ENCODE measurements at places on chromosomes 3 and 15. TPM values are rescaled to one million over a fixed set of nuclear protein-coding genes. Genes with fewer than 3 reads are reported as not detected.

- DNase-seq = no peak
Observed at GRCh38 chr3:78580681-78581080, 1187.1 kb downstream of the ROBO1 start.

PIF1 gene
- not detected for polyA plus RNA-seq

CEP19 gene
- 5.4 TPM for polyA plus RNA-seq

DNA sequence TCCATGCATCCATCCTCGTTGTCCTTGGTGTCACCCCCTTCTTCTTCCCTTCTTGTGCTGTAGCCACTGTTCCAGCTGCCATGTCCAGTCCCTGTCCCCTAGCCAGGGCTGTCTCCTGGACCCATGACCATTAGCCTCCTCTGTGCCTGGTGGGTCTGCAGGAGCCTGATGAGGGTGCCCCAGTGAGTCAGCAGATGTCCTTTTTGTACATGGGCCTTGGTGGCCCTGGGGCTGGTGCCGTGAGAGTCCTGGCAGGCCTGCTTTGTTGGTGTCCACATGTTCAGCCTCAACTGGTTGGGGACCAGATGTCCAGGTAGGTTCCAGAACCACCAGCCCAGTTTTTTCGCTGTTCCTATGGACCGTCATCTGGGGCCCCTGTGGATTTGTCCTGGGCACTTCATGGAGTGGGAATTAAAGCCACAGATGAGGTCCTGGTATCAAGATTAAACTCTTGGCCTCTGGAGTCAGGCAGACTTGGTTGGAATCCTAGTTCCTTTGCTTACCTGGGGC is 66.1 kb downstream of the FBLN2 start:
- no peak for DNase-seq

DNA sequence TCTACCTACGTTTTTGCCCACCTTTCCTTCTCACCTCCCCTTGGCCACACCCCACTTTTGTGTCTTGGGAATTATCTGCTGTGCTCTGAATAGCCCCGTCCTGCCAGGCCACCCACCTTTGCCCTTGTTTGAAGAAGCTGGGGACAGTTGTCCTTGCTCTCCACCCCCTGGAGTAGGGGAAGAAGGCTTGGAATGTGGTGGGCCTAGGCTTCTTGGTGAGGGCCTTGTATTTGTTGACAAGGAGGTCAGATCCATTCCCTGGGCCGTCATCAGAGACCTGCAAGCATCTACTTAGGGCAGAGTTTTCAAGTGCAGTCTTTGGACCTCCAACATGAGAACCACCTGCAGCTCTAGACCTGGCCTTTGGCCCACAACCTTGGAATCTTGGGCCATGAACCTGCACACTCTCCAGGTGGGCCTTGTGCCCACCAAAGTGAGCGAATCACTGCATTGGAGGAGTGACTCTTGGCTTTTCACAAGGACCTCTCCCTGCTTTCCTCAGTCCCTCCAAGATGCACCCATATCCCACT is 160.6 kb downstream of the APBA2 start:
- no peak for DNase-seq

DNA sequence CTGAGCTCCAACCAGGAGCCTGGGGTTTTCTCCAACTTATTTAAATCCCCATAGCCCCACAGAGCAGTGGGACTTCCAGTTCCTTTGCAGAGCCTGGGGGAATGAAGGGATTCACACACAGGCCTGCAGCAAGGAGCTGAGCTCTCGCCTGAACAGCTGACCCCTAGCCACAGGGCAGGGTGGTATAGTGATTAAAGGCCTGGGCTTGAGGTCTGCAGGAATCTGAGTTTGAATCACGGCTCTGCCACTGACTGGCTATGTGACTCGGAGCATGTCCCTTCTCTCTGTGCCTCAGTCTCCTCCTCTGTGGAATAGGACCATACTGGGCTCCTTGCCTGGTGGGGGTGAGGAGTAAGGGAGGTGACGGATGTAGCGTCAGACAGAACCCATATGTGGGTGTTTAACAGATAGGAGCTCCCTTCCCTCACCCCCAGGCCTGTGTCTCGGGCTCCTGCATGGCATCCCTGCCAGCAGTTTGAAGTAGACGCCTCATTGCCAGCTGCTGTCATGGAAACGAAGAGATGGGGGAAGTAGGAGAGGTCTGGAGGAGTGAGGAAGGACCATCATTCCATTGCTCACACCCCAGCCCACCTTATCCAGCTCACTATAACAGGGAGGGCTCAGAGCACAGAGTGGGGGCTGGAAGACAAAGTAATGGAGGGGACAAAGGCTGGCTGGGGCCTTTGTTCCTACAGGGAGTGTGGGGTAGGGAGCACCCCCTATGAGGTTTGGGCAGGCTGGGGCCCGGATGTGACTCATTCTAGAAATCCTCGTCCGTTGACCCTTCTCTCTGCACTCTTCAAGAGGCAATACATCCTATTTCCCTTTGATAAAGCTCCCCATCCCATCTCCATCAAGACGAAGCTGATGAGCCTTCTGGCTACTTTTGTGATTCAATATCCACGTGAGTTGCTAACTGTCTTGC is 14.8 kb downstream of the HRH1 start:
- no peak for DNase-seq

DNA sequence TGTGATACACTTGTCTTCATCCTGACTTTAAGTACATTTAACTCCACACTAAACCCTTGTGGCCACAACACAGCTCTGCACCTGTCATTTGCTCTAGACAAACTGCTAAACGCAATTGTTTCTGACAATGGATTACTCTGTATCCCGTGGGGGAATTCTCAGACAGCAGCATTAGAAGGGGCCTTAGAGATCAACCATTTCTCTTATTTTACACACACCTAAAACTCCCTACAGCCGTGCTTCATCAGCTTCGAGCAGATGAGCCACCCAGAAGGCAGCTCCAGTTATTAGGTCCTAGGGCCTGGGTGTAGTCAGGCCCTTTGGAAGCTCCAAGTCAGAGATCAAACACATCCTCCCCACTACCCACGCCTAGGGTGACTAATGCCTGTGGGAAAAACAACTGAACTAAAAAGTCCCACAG is 1.3 kb upstream of the IL12A start:
- no peak for DNase-seq

DNA sequence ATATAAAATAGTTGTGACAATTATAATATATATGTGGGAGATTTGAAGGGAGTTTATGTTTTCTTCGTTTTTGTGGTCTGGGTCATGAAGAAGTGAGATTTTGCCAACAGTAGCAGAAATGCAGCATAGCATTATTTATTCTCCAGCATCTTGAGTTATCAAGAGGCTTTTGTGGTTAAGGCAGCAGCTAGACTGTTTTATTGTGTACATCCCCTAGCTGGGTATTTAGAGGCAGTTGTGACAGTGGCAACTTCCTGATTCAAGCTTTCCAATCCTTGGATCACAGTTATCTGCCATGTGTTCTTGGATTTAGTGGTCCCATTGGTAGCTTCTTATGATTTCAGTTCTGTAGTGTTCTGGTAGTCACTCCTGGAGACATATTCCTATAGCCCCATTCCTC is 29.0 kb downstream of the ARIH1 start:
- DNase-seq = no peak

TRIM42 gene
- not detected for polyA plus RNA-seq

GRCh38 chr3:194355379-194355778 is 4.3 kb upstream of the CPN2 start:
- DNase-seq = no peak

IL17RB gene
- not detected for polyA plus RNA-seq

DNA sequence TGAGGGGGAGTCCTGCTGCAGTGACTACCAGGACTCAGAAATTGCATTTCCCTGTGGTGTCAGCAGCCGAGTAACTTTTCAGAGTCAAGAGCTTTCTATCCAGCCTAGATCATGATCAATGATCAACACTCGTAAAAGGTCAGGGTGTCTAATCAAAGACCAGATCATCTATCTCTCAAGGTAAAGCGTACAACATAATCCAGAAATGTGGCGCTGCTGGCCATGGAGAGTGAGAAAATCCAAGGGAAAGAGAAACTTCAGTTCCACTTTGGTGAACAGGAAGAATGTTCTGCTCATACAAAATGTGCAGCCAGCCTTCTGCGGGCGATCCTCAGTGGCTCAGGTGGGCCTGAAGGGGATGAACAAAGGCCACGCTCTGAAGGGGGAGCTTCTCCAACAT is 1005.8 kb upstream of the NR2F2 start:
- no peak for DNase-seq

DNA sequence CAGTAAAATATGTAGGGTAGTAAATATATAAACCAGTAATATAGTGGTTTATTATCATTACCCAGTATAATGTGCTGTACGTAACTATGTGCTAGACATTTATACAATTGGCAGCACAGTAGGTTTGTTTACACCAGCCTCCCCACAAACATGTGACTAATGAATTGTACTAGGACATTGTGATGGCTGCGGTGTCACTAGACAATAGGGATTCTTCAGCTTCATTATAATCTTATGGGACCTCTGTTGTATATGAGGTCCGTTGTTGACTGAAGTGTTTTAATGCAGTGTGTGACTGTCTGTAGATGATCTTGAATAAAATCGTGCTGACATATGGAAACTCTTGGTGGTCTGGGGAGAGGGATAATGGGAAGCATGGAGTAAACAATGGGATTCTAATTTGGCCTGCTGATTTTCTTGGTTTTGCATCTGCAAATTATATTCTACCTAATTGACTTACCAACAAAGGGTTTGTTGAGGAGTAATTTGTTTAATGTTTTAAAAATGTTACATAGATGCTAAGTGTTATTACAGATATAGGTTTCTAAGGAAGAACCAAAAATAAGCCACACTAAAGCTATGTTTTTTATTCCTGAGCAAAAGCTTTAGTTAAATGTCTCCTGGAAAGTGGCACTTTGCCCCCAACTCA is 496.5 kb upstream of the TBL1XR1 start:
- no peak for DNase-seq

DNA sequence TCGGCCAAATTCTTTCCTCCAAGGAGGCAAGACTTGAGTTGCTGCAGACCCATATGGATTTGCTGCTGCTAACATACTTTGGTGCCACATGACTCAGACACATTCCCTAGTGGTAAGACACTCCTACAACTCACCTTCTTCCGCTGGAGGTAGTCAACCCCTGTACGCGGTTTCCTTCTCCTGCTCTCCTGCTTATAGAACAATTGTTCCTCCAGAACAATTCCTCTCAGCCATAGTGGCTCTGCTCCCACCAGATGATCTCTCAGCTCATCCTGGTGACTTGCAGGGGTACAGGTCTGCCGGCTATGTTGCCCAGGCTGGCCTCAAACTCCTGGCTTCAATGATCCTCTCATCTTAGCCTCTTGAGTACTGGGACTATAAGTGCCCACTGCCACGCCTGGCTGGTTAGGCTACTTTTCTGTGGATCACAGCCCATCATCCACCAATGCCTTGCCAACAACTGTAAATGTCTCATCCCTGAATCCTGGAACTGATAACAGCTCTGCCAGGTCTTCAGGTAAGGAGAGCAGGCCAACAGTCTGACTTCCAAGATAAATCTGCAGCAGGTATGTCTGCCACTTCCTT is 2.4 kb upstream of the CXCR6 start:
- no peak for DNase-seq

- DNase-seq = no peak
Observed at GRCh38 chr3:177041021-177041729, 156.1 kb downstream of the TBL1XR1 start.

- DNase-seq = peak; percentile 55
Observed at GRCh38 chr3:188296761-188297612, 143.0 kb downstream of the LPP start.

GRCh38 chr3:14430053-14430452 is 27.6 kb downstream of the SLC6A6 start:
- no peak for DNase-seq

DNA sequence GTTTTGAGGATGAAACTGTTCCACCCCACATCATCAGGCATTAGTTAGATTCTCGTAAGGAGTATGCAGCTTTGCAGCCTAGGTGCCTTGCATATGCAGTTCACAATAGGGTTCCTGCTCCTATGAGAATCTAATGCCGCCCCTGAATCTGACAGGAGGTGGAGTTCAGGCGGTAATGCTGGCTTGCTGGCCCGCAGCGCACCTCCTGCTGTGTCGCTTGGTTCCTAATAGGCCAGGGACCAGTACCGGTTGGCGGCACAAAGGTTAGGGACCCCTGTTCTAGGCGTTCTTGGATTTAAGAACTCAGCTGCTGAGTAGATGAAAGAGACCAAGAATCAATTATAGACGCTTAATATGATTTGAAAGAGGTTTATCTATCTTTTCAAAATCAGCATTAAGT is 595.4 kb downstream of the CADM2 start:
- no peak for DNase-seq

CNOT10 gene
- polyA plus RNA-seq = 31.0 TPM

DNA sequence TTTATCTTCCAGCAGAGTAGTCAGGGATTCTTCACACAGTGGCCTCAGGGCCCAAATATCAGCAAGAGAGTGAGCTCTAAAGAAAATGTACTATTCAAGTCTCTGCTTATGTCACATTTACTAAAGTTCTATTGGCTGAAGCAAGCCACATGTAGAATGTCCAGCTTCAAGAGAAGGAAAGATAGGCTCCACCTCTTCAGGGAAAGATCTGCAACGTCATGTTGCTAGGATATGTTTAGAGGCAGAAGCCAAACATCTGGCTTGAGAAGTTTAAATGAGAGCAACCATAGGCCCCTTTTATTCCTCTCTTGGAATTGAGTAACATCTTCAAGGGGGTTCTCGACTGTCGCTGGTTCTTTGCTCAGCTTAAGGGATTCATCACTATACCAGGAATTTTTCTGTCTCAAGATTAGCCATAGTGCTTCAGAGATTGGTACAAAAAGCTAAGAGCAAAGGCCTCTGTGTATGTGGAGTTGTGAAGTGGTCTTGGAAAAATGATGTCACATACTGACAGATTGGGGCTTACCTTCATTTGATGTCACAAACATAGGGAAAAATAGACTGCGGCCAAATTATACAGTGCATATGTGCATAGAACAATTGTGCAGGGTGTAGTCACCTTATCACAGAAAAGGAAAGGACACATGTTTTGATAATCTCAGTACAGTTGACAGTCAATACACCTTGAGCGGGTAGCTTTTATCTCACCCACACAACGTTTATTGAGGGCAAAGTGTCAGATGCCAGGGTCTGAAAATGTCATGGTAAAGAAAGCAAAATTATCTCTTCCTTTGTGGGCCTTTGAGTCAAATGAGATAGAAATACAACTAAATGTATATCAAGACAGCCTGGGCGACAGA is 11.3 kb upstream of the THRB start:
- DNase-seq = no peak

DNA sequence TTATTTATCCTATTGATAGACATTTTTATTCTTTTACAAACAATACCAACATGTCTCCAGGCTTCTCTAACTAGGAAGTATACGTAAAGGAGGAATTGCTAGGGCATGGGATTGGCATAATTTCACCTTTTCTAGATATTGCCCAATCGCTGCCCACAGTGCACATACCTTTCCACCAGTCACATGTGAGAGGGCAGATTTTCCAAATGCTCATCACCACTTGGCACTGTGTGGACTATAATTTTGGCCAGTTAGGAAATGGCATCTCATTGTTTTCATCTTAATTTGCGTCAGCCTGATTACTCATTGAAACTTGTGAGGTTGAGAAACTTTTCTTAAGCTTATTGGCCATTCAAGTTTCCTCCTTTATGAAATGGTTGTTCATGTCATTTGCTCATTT is 57.4 kb upstream of the POLR2M start:
- DNase-seq = no peak

GRCh38 chr3:196216681-196217211 is 412 bp downstream of the SLC51A start:
- DNase-seq = no peak

All from naive B cell (primary cell).